Activated CD4-positive, alpha-beta T cell treated with anti-CD3 and anti-CD28 coated beads, Interleukin-2, amount 10 ng/mL, durations not matched to agents 7 days and 5 days (primary cell): ENCODE measurements at places on chromosomes 5 and 9.

GRCh38 chr9:101791533-101791932 lies 53.1 kb upstream of the GRIN3A start:
- no peak for DNase-seq

GRCh38 chr9:109046346-109046745 lies 33.0 kb upstream of the CTNNAL1 start:
- DNase-seq: no peak

GRCh38 chr5:110386782-110387181 lies 339.7 kb downstream of the TMEM232 start:
- no peak for DNase-seq

- DNase-seq: no peak
Observed at GRCh38 chr9:98365781-98366180, 110.3 kb upstream of the TBC1D2 start.

DNA sequence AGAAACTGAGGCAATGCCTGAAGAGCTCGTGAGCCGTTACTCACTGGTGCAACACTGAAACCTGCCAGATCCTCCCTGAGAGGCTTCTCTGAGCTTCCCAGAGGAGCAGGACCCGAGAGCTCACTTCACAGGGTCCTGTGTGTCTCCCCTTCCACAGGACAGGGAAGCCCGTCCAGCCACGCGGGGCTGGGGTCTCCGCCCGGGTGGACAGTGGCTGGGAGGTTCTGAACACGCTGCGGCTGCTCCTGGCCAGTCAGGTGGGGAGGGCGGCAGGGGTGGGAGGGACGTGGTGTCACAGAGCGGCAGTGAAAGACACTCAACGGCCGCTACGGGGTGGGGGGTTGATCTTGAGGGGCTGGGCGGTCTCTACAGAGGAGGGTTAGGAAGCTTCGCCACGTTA lies 290 bp upstream of the ZDHHC11 start:
- DNase-seq: no peak

DNA sequence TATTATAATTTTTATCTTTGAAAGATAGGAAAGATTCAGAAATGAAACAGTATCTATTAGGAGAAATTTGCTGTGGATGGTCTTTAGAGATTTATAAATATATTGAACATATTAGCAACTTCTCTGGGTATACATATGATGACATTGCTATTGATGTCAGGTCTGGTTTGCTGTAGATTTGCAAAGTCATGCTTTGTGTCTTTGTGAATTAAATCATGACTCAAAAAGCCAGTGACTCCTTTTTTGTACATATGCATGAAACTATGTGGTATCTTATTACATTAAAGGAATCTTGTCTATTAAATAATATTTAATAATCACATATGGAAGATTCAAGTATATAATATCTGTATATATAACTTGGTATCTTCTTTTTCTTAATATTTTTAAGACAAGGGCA lies 141.9 kb downstream of the ST8SIA4 start:
- no peak for DNase-seq

DNA sequence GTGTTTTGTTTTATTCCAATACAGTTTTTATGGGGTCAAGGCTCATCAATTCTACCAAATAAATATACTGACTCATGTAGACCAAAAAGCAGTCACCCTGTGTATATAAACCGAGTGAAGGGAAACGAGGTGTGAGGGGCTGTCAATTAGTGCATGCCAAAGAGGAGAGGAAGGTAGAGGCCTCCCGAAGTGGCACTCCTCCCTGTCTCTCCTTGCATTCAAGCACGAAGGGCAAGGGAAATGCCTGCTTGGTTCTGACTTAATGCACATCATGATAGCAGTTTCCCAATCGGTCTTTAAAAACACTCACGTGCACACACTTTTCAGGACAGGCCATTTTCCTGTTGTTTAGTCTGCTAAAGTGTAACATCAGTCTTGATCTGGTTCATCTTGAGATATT lies 125.6 kb upstream of the SLCO6A1 start:
- DNase-seq: no peak

DNA sequence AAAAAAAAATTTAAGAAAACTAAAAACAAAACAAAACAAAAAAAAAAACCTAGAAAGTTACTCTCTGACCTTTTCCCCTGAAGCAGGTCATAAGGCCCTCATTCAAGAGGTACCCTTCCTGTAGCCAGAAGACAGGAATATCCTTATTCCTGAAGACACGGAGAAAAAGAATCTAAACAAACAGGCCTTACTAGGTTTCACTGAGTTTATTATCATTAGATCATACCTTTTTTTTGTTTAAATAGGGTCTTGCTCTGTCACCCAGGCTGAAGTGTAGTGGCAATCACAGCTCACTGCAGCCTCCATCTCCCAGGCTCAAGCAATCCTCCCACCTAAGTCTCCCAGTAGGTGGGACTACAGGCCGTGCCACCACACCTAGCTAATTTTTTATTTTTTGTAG lies 11.7 kb upstream of the CDKN2AIPNL start:
- DNase-seq: no peak
